ENCODE measurements at places on chromosomes 3 and 15.

- DNase-seq = no peak
Measured at GRCh38 chr3:101988596-101988995, 139.3 kb downstream of the NFKBIZ start.

DNA sequence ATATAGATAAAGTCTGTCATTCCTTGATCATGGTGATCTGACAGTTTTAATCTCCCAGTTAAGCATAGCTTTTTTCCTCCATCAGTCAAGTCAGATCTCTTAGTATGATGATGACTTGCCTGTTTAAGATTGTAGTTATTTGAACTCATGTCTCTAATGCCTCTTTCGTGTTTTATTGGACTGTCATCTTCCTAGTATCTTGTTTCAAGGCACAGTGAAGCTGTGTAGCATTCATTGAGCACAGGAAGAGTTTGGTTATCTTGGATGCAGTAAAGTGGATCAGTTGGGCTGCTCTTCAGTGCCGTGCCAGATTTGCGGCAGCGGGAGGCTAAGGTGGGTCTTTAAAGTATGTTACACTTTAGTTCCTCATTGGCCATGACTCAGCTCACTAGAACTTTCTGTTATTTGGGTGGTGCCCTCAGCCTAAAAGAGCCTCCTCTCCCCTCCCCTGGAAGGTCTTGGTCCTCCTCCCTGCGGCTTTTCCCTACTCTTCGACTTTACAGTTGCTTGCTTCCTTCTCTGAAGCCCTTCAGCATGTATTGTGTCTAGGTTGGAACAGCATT, 45.7 kb upstream of the SKOR1 start:
- DNase-seq = no peak

- no peak for DNase-seq
Measured at GRCh38 chr15:85007741-85008397, 26.2 kb downstream of the PDE8A start.

DNA sequence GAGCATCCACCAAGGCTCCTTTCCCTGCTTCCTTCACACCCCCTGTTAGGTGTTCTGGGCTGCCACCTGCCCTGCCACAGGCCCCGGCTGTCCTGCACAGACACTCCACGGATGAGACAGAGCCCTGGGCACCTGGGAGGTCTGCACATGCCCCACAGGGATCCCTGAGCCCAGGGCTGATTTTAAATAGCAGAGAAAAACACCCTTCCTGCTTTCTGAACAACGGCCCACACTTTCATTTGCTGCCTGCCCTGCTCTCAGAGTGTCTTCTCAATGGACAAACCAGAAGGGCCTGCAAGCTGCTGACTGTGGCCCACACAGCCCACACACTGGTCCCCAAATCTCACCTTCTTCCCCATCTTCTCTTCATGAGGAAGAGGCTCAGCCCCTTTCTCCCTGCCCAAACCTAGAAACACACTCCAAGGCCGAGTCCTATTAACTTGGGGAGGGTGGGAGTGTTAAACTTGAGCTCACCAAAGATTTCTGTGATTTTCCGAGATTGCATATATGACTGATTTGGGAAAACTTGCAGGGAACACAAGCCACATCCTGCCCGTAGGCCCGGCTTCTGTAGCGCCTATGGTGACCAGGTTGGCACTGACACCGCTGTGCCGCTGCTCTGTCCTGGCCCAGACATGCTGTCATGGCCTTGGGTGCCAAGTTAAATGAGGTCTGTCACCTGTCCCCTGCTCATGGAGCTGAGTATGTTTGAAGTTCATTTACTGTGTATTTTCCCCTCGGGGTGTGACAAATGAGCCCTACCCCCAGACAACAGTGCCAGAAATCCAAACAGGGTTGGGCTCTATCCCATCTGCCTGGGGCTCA, 47.2 kb upstream of the KLF13 start:
- no peak for DNase-seq

- no peak for DNase-seq
Measured at GRCh38 chr3:37519661-37520060, 342.0 kb upstream of the CTDSPL start.

DNA sequence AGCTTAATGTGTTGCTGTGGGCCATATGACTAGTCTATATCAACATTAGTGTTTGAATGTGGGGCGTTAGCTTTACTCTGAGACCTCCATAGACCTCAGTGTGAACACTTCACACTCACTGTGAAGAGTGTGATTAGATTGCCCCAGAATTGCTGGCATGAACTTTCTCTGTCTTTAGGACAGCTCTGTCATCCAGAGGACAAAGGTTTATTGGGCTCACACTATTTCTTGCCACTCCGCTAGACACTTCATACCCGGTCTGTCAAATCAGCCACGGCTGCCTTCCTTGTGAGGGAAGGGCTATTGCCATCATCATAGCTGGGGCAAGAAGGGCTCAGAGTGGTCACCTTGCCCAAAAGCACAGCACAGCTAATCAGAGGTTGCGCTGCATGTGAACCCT, 316.8 kb upstream of the NR2E3 start:
- no peak for DNase-seq

DNA sequence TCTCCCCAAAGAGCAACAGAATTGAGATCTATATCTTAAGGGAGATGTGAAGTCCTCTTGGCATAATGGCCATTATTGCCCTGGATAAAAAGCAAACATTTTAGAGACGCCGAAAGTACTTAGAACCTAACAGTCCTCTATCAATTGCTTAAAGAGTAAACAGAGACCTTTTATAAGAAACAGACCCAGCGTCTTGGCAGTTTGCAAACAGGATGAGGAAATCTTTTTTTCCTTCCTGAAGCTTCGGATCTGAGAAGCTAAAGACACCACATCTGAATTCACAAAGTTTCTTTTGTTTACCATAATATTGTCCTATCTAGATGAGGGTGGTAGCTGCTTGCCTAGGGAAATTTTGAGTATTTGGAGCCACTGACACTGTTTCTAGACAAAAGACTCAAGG, 59.9 kb upstream of the LIMD1 start:
- DNase-seq = no peak

DNA sequence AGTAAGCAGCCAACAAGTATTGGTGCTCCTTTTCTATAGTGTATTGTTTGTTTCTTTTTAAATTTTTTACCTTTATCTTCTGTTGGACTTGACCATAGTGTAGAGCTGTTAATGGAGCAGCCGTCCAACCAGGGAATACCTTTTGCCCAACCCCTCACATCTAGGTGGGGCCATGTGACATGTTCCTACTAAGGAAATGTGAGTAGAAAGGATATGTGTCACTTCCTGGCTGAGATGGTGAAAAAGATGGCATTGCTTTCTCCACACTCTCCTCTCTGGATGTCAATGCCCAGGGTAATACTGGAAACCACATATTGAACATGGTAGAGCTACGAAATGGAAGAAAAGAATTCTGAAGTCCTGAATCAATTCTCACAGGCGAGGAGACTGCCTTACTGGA, 218.8 kb downstream of the TBL1XR1 start:
- DNase-seq = no peak

GRCh38 chr3:134432236-134432635, 53.5 kb downstream of the ANAPC13 start:
- no peak for DNase-seq

DNA sequence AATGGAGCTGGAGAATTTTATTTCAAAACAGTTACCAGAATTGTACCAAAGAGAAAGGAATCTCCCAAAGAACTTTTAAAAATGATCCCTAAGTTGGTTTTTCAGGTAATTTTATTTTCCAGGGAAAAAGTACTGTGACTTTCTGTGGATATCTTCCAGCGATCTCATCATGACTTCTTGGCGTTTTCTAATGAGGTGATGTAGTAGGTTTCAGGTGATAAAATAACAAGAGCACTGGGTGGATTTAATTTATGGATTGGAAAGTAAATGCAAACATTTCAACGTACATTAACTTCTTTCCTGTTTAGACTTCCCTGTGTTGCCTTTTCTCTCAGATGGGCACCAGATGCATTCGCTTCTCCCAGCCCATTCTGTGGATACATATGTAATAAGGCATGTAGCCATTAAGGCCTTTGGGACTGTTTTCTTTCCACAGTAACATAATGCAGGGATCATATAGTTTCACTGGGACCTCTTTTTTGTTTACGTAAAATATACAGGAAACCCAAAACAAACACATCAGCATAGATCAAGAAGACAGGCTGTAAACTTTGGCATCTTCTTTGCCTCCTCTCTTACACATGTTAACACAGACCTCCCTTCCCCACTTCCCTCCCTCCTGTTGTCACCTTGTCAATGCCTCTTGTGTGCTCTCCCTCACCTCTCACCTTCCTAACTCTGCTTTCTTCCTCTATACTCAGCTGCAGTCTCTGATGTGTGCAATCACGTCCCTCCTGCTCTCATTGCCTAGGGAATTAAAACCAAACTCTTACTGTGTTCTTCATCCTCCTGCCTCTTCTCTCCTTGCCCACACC, 13.0 kb downstream of the PHLDB2 start:
- DNase-seq = no peak

DNA sequence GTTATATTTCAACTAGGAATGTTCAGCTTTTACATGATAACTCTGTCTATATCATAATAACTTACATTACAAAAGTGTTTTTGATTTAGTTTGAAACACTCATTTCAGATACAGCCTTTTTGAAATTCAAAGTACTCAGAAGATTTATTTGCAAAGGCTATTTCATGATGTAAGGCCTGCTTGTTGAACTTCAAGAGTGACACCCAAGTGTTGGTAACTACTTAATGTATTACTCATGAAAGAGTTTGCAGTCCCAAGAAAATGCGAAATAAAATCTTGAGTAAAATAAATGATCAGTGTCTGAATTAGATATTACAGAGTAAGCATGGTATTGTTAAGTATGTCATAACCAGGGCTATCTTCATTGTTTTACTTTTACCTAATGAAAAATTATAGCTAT, 35.3 kb downstream of the ARHGEF26 start:
- no peak for DNase-seq

- DNase-seq = no peak
Measured at GRCh38 chr3:8574670-8575322, 69.8 kb downstream of the SSUH2 start.

GRCh38 chr15:96947296-96948229, 617.1 kb downstream of the NR2F2 start:
- DNase-seq = no peak

GRCh38 chr3:145735631-145736030, 425.4 kb downstream of the PLOD2 start:
- DNase-seq = no peak

GRCh38 chr15:90259524-90259923, 5.9 kb upstream of the NGRN start:
- DNase-seq = no peak

- DNase-seq = no peak
Measured at GRCh38 chr3:37832480-37832879, 29.2 kb upstream of the CTDSPL start.

DNA sequence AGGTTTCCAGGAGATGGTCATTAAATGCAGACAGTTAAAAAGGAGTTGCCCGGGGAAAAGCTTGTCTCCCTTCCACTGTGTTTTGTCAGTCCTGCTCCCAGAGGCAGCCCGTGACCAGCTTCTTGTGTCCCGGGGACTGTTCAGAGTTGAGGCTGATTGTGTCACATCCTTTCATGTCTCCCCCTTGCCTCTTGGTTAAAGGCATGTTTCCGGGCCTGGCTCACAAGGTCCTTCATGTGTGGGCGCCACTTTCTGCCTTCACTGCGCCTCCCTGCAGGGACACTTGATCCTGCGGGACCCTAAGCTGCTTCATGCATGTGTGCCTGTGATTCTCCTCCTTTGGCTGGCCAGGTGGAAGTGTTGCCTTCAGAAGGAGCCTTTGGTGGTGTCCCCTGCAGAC, 9.2 kb downstream of the CHCHD6 start:
- no peak for DNase-seq

DNA sequence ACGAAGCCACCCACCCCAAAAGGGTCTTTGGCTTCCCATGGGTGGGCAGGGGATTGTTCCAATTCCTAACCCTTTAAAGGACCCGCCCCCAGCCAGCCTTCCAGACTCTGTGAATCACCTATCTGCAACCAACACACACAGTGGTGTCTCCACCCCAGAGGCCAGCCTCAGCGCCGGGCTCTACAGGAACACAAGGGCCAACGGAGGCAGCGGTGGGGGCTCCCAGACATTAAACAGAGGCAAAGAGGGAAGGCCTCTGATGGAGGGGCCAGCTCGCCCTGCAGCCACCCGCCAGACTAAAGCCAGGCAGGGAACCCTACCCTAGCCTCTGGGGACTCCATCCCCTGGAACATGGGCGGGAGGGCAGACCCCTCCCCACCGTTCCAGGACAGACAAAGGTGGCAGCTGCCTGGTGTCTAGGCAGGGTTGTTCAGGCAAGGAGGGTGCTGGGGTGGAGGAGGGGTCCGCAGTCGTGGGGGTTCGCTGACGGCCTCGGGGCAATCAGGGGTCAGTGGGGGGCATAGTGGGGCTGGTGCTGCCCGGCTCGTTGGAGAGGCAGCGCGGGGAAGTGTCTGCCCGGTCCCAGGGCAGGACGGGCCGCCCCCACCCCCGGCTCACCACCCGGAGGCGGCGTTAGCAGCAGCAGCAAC, 448 bp downstream of the SHISA5 start:
- DNase-seq = no peak

DNA sequence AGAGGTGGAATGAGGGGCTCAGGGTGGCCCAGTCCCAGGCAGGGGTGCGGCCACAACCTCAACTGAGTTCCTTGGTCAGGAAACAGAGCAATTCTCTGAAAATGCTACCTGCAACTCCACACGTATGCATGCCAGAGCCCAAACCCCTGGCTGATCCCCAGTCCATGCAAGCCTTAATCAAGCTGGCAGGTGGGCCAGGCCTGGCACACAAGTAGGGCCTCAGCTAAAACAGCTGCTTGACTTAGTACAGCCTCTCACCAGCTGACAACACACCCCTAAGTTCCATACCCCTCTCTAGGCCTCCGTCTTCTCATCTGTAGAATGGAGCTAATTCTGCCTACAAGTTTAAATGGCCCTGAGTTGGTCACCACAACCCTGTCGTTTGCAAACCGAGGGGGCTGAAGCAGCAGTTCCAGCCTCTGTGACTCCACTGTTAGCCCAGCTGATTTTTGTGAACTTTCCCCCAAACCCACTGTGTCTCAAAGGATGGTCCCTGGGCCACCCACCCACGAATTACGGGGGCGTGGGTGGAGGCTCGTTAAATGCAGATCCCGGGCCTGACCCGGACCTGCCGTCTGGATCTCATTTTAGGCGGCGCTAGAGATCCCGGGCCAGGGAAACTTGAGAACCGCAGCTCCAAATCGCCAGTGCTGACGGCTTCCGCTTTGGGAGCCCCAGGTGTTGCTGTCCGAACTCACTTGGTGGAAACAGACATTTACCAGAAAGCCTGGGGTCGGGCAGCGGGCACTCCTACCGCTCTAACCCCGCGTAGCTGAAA, 927 bp downstream of the CHDH start:
- no peak for DNase-seq

- DNase-seq = no peak
Measured at GRCh38 chr15:69592954-69593353, 140.3 kb downstream of the RPLP1 start.

- DNase-seq = no peak
Measured at GRCh38 chr3:133472889-133473288, 73.0 kb downstream of the BFSP2 start.

GRCh38 chr15:68211656-68212320, 6.7 kb upstream of the CALML4 start:
- no peak for DNase-seq

DNA sequence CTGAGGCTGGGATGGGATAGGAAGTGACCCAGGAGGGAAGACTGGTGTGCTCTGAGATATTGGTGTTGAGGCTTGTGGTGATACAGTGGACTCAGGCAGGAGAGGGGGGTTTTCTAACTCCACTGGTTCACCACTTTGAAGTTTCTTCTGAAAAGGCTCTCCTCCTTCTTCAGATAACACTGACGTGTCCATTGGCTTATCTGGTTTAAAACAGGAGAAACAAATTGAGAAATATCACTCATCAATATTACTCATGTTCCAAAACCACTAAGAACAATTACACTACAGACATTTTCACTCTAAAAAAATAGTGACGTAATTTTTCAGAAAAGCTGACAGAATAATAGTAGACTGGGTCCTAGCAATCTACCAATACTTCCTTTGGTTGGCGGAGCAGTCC, 23.1 kb downstream of the TP53BP1 start:
- no peak for DNase-seq
